ENCODE measurements at places on chromosomes 2 and 18. TPM values are rescaled to one million over a fixed set of nuclear protein-coding genes. Genes with fewer than 3 reads are reported as not detected.

Gene SLC40A1
- total RNA-seq: 1.4 TPM

Gene MARCHF4
- not detected for total RNA-seq

Gene PTPRM
- 4.1 TPM for total RNA-seq

Gene DLGAP1
- not detected for total RNA-seq

Gene DSC2
- not detected for total RNA-seq

Gene FIGN
- not detected for total RNA-seq

Gene AKAIN1
- total RNA-seq: not detected

Gene PIK3C3
- total RNA-seq: 57.9 TPM

Gene EFR3B
- 0.17 TPM for total RNA-seq

Gene CRYBA2
- not detected for total RNA-seq

Gene RAB31
- 0.21 TPM for total RNA-seq

Gene SOCS6
- 1.1 TPM for total RNA-seq
